ENCODE measurements at places on chromosomes 13 and 19. TPM values are rescaled to one million over a fixed set of nuclear protein-coding genes. Genes with fewer than 3 reads are reported as not detected.

DNA sequence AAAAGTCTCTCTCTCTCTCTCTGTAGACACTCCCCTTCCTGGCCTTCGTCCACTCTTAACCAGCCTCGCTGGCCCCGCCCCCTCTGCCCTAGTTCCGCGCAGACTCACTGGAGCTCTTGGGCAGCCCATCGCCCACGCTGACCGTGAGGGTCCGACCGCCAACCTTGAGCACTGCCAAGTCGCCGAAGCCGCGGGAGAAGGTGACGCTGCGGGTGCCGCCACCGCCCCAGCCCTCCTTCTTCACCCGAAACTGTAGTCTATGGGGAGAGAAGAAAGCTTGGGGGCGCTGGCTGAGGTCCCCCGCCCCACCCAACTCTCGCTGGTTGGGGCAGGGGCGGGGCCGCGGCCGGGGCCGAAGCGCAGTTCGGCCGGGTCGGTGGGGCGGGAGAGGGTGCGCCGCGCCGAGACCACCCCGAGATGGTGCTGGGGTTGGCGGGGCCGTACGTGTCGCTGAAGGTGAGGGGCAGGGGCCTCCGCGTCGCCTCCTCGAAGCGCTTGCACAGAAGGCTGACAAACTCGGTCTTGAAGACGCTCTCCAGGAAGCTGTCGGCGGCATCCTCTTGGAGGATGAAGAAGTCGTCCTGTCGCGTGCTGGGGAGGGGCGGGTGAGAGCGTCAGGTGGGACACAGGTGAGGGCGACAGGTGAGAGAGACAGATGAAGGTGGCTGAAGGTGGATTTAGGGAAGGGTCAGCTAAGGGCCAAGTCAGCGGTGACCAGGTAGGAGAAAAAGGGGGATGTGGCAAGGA lies 12.6 kb upstream of the ZNF414 start:
- peak; percentile 90 for DNase-seq

DNA sequence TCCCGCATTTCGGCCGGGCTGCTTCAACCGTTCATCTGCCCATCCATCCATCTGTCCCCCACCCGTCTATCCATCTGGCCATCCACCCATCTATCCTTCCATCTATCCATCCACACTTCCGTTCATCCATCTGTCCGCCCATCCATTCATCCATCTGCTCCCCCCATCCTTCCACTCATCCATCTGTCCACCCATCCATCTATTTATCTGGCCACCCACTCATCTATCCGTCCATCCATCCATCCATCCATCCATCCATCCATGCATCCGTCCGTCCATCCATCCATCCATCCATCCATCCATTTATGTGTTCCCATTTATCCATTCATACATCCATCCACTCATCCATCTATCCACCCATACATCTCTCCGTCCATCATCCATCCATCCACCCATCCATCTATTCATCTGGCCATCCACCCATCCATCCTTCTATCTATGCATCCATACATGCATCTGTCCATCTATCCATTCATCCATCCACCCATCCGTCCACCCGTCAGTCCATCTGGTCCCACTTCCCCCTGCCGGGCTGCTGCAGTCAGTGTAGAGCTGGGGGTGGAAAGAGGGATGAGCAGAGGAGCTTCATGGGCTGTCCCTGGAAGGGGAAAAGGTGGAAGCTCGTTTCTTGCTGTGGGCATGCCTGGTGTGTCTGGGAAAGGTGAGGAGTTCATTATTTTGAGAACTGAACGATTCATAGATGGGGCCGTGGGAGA lies 722 bp downstream of the HSD11B1L start:
- DNase-seq: no peak

GRCh38 chr19:17001603-17002183 lies 24.9 kb downstream of the CPAMD8 start:
- peak; percentile 13 for DNase-seq

DNA sequence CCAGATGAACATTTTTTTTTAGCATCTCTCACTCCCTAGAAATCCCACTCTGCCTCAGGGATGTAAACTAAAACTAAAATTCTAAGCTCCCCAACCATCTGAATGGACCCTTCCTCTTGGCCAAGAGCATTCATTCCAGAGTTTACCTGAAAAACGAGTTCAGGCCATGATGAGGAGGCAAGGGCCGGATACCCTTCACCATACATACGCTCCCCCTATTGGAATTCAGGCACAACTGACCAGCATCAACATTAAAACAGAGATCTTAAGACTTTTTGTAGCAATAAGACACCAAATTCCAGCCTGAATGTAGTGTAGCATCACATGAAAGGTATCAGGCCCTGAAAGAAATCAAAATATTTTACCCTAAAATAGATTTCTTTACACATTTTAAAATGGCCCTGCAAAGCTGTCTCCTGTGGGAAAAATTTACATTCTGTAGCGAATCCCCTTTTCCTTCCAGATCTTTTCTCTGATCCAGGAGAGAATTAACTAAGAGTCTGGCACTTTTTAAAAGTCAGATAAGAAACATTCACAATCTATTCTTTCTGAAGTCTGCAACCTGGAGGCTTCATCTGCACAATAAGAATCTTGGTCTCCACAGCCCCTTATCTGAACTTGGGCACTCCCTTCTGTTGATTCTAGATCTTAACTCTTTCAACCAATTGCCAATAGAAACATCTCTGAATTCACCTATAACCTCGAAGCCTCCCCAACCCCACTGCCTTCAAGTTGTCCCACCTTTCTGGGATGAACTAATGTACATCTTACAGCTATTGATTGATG lies 888.5 kb downstream of the UQCRFS1 start:
- DNase-seq: no peak

DNA sequence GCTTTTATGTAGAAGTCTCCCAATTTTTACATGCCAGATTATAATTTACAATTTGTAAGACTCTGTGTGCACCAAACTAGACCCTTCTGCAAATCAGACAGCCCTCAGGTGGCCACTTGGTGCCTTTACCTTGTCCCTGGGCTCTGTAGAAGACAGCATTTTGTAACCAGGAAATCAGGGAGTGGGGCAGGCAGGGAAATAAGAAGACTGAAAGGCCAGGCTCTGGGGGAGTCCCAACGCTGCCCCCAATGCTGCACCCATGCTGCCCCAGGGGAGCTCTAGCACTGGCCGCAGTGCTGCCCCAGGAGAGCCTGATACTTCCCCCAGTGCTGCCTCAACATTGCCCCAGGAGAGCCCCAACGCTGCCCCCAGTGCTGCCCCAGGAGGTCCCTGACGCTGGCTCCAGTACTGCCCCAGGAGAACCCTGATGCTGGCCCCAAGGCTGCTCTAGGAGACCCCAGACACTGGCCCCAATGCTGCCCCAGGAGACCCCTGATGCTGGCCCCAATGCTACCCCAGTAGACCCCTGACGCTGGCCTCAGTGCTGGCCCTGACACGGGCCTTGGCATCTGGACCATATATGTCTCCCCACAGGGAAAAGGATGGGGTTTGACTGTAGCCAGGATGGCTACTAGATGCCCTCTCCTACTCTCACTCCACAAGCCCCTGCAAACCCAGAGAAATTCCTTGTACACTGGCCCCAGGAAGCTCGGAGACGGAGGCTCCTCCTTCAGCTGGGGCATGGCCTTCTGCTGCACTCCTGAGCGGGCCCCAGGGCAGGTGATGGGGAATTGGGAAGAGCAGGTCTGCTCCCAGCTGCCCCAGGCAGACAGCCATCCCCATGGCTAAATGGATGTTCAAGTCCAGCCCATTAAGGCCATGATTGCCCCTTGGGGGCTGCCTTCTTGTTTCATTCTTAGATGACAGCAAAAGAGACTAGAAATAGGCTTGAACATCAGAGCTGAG lies 23.6 kb downstream of the VSTM2B start:
- DNase-seq: no peak

GRCh38 chr13:52454459-52454819 lies 839 bp upstream of the CKAP2 start:
- DNase-seq: no peak

- peak; percentile 16 for DNase-seq
These were observed 79.3 kb downstream of the PTPRS start for GRCh38 chr19:5261156-5261890.

GRCh38 chr19:31882709-31883108 lies 462.7 kb upstream of the ZNF507 start:
- no peak for DNase-seq

GRCh38 chr19:41030651-41031050 lies 39.6 kb downstream of the CYP2B6 start:
- no peak for DNase-seq

GRCh38 chr19:14035706-14036105 lies 4.1 kb downstream of the IL27RA start:
- DNase-seq: no peak

- no peak for DNase-seq
These were observed 42.7 kb downstream of the INSR start for GRCh38 chr19:7251494-7251893.

The FOSB gene
- 7.2 TPM for total RNA-seq

The CGB2 gene
- total RNA-seq: not detected

The FGF22 gene
- total RNA-seq: 0.17 TPM

The FCER2 gene
- 0.86 TPM for total RNA-seq

The LACC1 gene
- total RNA-seq: 8.7 TPM
